HS-27A (cell line): ENCODE measurements at places on chromosomes 3 and 15.

DNA sequence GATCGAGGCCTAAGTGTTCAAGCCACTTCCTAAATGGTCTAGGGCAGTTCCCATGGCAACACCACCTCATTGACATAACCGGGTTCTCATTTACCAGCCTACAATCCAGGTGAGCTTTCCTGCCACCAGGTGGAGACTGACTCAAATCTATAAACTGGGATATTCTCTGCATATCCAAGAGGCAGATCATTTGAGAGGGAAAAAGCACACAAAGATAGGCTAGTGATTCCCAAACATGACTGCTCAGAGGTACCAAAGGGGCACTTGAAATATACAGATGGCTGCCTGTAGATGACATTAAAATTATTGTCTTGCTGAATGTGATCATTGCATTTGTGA is 141.3 kb upstream of the PROK2 start:
- no peak for DNase-seq

DNA sequence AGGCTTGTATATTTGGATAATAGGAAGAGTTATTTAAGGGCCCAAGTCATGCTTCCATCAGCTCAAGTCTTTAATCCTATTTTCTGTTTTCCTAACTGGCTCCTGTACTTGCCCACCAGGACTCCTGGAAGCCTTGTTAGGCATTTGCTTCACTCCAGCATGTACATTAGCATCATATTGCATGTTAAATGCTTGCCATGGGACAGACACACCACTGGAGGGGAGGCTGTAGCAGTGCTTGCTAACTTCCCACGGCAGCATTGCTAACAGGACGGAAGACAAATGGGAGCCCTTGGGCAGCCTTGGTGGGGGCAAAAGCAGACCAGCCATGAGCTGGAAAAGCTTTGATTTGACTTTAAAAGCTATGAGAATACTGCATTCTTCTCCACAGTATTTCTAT is 6.1 kb downstream of the TMOD2 start:
- DNase-seq = no peak

GRCh38 chr3:134485075-134485717 is 589 bp downstream of the ANAPC13 start:
- DNase-seq = no peak

- no peak for DNase-seq
Observed at GRCh38 chr15:101781928-101782327, 21.4 kb upstream of the OR4F6 start.

GRCh38 chr15:59904450-59905135 is 99.5 kb upstream of the FOXB1 start:
- no peak for DNase-seq

GRCh38 chr3:142019794-142020320 is 129.5 kb downstream of the TFDP2 start:
- no peak for DNase-seq

DNA sequence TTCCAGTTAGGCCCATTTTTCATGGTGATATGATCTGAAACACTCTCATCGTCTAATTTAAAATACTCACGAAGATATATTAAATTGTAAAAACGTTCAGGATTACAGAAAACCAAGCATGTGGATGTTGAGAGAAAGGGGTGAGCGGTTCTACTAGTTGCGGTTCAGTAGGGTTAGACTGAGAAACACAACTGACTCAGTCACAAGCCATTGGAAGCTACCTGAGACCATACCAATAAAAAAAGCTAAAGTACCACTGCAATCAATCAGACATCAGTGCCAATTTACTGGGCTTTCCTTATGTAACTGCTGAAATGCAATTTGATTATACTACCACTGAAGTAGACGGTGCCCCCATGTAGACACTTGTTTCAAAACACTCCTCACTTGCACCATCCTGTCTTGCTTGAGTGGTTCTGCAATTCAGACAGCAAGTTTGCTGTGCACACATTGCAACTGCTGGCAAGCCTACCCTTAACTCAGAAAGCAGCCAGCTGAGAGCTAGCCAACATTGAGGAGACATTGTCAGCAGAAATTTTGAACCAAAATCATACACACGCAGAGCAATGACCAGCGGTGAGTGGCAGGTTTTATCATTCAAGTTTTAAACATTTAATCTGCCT is 368.7 kb upstream of the ARHGEF26 start:
- no peak for DNase-seq

DNA sequence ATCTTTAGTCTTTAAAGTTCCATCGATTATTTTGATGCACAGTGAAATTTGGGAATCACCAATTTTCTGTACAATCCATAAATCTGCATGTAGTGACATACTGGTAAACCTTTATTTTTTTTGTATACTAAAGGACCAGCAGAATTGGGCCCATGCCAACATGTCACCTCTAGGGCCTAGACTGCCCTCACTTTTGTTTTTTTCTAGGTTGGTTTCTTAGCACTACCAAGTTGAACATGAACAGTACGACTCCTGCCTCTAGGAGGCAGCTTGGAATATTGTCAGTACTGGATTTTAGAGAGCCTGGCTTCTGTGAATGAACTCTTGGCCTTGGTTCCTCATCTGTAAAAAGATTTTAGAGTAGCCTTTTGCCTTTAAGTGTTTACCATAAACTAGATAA is 32.3 kb downstream of the NKIRAS1 start:
- no peak for DNase-seq

DNA sequence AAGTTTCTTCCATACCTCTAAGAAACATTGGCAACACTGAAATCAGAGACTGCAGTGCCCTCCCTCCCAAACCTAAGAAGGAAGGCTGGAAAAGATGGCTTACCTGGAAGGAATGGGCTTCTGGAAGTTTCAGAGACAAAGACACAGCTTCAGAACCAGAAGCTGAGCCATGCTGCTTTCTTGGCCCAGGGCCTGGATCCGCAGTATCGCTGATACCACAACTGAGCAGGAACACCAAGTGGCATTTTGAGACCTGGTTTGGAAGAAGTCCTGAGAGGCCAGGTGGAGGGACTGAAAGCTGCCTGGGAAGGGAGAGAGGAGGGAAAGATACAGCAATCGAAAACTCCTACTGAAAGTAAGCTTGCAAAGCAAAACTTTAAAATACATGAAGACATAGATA is 19.8 kb downstream of the GPR160 start:
- no peak for DNase-seq

- DNase-seq = no peak
Observed at GRCh38 chr3:141015481-141015880, 35.7 kb upstream of the SPSB4 start.

DNA sequence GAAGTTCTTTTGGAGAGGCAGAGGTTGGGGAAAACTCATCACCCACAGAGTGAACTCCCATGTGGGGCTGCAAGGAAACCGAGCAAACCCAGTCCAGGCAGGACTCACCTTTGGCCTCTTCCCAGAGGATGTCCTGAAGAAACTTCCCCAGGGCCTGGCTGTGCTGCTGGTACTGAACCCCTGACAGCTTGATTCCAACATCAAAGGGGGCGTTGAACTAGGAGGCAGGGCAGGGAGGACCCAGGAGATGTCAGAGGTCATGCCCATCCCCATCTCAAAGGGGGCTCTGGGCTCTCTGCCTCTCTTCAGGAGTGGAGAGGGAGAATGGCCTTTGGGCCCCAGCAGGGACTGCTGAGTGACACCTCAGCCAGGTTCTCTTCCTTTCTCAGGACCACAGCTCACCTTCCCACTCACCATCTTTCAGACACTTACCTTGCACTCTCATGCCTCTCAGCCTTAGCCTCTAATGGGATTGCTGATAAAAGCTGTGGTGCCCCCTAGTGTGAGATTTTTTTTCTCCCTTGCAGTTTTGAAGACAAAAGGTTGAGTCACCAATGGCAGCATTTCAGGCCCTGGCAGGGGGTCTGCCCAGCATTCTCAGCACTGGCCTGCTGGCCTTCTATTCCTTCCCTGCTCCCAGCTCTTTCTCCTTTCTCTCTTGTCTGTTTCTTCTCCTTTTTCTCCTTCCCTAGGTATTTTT is 6.0 kb downstream of the GHRL start:
- peak; percentile 24 for DNase-seq

DNA sequence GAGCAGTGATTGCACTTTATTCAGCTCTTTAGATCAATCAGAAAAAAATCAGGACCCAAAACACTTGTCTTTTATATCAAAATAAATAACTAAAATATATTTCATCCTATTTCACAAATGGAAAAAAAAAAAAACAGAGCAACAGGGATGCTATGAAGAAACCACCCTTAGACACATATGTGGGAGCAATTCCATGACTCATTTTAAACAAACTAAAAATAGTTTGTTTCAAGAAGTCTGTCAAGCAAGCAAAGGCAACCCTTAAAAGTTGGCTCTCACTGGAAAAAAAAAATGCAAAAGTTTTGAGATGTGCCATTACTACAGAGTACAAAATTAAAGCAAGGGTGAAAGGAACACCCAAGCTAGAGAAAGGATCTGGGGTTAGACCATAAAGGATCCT is 5.7 kb downstream of the ATP13A3 start:
- no peak for DNase-seq

DNA sequence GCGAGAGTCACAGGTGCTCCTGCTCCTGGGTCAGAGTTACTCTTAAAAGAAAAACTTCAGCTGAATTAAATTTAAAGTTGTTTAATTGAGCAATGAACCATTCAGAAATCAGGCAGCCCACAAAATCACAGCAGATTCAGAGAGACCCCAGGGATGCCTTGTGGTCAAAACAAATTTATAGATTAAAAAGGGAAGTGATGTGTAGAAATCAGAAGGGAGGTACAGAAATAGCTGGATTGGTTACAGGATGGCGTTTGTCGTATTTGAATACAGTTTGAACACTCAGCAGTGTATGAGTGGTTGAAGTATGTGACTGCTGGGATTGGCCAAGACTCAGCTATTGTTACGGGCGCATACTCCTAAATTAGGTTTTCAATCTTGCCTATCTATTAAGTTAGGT is 58.6 kb downstream of the UACA start:
- no peak for DNase-seq

DNA sequence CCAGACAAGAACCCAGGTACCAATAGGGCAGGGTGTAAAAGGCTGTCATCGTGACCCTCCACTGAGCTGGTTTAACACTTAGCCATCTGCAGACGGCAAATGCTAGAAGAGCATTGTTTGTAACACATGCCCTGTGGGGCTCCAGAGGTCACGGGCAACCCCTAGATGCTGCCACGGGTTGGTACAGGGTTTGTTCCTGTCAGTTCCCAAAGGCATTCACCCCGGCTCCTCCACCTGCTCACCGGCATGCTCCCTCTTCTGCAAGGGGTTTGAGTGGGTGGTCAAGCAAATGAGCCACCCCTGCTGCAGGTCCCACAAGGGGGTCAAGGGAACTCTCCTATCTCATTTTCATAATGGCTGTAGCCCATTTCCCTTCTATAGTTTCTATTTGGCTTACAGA is 229.3 kb downstream of the ZPLD1 start:
- DNase-seq = no peak

DNA sequence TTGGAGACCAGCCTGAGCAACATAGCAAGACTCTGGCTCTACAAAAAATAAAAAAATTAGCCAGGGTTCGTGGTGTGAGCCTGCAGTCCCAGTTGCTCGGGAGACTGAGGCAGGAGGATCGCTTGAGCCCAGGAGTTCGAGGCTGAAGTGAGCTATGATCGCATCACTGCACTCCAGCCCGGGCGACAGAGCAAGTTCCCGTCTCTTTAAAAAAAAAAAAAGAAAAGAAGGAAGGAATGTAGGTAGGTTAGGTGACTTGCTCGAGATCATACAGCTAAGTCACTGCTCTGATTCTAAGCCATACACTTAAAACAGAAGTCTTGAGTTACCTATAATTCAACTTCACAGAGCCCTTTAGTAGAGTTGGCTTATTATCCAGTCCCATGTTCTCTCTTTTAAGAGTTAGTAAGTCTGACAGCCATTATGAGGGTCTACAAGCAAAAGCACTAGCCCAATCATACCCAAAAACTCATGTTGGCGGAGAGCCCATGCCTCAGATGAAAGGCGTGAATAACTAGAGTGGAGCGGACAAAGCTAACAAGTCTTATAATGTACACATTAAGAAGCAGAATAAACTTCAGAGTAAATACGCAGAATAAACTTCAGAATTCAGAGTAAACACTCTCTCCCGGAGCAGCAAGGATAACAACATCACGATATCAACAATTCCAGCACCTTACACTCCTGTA is 768 bp downstream of the AAGAB start:
- DNase-seq = peak; percentile 20

- DNase-seq = no peak
Observed at GRCh38 chr3:12336099-12336498, 47.2 kb downstream of the PPARG start.

DNA sequence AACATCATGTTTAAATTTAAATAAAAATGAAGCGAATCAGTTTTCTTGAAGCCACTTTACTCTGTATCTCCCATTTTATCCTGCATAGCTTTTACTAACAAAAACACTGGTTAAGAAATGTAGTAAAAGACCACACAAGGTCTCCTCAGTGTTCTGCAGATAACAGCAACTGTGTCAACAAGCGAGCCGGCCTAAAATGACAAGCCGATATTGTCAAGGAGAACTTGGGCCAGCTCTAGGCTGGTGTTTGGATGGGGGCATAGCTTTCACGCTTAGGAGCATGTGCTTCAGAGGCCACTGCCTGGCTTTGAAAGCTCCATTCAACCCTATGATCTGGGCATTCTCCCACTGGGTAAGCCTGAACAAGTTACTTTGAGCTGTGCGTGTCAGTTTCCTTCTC is 38.1 kb downstream of the MFSD1 start:
- DNase-seq = no peak

DNA sequence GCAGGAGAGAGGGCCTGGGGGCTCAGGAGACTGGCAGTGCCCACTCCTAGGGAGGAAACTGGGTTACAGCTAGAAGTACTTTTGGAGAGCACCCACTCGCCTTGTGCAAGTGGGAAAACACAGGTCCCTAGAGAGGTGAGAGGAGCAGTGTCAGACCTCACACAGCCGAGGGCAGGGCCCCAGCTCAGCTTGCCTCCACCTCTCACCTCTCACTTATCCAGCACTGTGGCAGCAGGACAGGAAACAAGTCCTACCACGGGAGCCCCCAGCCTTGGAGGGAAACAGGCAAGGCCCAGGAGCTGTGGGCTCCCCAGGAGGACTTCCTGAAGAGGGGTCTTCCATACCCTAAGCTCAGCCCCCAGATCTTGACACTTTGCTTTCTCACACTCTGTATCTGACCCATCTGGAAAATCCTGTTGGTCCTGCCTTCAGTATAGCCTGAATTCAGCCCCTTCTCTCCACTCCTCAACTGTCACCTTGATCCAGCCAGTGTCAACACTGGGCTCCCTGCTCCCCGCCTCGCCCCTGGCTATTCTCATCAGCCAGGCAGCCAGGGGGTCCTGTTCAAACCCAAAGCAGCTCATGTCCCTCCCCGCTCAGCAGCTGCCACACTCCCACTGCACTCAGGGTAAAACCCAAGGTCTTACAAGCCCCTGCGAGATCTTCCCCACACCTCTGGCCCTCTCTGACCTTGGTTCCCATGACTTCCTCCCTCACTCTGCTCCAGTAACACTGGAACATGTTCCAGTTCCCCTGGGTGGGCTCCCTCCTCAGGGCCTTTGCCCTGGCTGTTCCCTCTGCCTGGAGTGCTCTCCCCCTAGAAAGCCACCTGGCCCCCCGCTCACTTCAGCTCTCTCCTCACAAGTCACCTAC is 870 bp upstream of the TMEM40 start:
- DNase-seq = no peak
